Liver (tissue), 10 donors: ENCODE measurements at places on chromosomes 11 and 22. TPM values are rescaled to one million over a fixed set of nuclear protein-coding genes. Genes with fewer than 3 reads are reported as not detected.
A peak's percentile ranks its signal among the peaks of the same experiment; 100 is the strongest.

Gene SCUBE2
- 0.14 TPM for total RNA-seq

- no peak for DNase-seq
- H3K27me3 ChIP-seq, result no peaks in the 10 kb centered on the region
- H3K4me1 ChIP-seq, result no peaks in the 10 kb centered on the region
- no peaks in the 10 kb centered on the region for H3K36me3 ChIP-seq
- H3K27ac ChIP-seq, result no peak overlapping the region
Observed at GRCh38 chr22:39276440-39277141, 31.8 kb upstream of the PDGFB start.

- no peak overlapping the region for H3K27ac ChIP-seq
- no peaks in the 10 kb centered on the region for H3K27me3 ChIP-seq
- H3K36me3 ChIP-seq, result peaks cover under 1% of the 10 kb centered on the region
- no peak for DNase-seq
- H3K4me3 ChIP-seq, result no peak overlapping the region
Observed at GRCh38 chr11:68255526-68255925, 16.2 kb downstream of the C11orf24 start.

GRCh38 chr22:17862646-17863181 lies 88.4 kb upstream of the BID start:
- no peaks in the 10 kb centered on the region for H3K27me3 ChIP-seq
- peaks cover 17% of the 10 kb centered on the region for H3K36me3 ChIP-seq
- peaks cover 10% of the 10 kb centered on the region for H3K4me1 ChIP-seq
- no peak for DNase-seq

DNA sequence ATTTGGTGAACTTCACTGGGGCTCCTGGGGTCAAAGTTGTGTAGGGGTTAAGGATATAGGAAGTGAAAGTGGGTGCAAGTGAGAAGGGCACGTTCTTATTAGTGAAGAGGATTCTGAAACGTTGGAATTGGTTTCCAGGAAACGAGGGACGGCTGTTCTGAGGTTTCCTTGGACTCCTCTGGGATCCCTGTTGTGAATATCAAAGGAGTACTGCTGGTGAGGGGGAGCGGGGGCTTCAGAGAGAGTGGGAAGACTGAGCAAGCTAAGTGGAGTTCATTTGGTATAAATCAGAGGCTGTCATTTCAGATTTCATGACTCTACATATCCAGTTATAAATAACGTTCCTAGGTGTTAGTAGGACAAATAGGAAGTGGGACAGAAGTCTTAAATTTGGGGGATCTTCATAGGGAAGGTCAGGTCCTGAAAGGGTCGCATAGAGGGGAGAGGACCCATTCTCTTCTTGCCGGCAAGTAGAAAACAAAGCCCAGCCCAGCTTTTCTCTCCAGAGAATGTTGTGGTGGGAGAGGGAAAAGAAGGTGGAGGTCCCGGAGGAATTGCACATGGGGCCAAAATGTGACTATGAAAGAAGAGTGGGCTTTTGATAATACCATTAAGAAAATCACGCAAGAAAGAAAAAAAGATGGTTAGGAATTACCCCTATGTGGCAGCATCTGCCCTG lies 1.1 kb upstream of the NELL1 start:
- no peaks in the 10 kb centered on the region for H3K36me3 ChIP-seq
- peaks cover 13% of the 10 kb centered on the region for H3K4me1 ChIP-seq
- no peak for DNase-seq

DNA sequence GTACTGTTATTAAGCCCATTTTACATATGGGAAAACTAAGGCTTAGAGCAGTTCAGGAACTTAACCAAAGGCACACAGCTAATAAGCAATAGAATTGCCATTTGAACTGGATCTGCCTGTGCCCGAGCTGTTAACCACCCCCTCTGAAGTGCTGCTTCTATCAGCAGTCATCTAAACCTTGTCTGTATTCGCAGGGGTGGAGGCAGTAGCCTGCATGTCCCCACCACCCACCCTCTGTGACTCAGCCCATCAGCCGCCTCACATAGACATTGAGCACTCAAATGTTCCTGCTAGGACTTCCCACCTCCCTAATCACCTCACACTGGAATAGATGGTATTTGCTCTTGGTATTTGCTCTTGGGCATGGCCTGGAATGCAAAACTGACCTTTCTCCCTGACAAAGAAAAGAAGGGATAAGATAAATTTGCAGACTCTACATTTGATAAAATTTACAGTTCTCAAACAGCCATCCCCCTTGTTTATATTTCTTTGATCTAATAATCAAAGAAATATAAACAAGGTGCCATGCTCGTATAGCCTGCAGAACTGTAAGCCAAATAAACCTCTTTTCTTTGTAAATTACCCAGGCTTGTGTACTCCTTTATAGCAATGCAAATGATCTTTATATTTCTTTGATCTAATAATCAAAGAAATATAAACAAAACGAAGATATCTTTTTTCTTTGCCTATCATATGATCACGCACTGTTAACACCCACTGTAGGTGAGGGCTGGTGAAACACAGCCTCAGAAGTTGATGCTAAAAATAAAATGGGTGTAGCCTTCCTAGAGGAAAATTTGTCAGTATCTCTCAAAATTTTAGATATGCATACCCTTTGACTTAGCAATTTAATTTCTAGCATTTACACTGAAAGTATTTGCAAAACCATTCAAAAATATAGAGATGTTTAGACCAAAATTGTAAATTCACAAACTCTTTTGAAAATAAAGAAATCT lies 15.9 kb downstream of the DKK3 start:
- DNase-seq, result no peak
- H3K36me3 ChIP-seq, result no peaks in the 10 kb centered on the region
- peaks cover 18% of the 10 kb centered on the region for H3K4me1 ChIP-seq
- no peak overlapping the region for H3K4me3 ChIP-seq

GRCh38 chr11:20118209-20118608 lies 42.1 kb downstream of the DBX1 start:
- H3K4me3 ChIP-seq, result no peak overlapping the region
- no peak for DNase-seq
- H3K27me3 ChIP-seq, result no peaks in the 10 kb centered on the region
- H3K36me3 ChIP-seq, result peaks cover 2% of the 10 kb centered on the region
- no peaks in the 10 kb centered on the region for H3K4me1 ChIP-seq
- H3K27ac ChIP-seq, result no peak overlapping the region

GRCh38 chr11:6734616-6735015 lies 37.2 kb downstream of the OR2AG2 start:
- no peak overlapping the region for H3K4me3 ChIP-seq
- DNase-seq, result no peak
- no peaks in the 10 kb centered on the region for H3K36me3 ChIP-seq
- H3K27ac ChIP-seq, result no peak overlapping the region

- DNase-seq, result no peak
- H3K4me3 ChIP-seq, result peak overlapping the region; percentile 64
- H3K36me3 ChIP-seq, result no peaks in the 10 kb centered on the region
- no peak overlapping the region for H3K27ac ChIP-seq
- no peaks in the 10 kb centered on the region for H3K27me3 ChIP-seq
Observed at GRCh38 chr11:95232666-95233065, 1.7 kb upstream of the SESN3 start.

- H3K27me3 ChIP-seq, result no peaks in the 10 kb centered on the region
- no peak overlapping the region for H3K27ac ChIP-seq
- DNase-seq, result no peak
- H3K4me1 ChIP-seq, result peaks cover 2% of the 10 kb centered on the region
- no peaks in the 10 kb centered on the region for H3K36me3 ChIP-seq
Observed at GRCh38 chr11:43968719-43969118, 26.3 kb downstream of the C11orf96 start.

Gene MYO18B
- total RNA-seq, result 4.2 TPM

GRCh38 chr11:93532281-93532789 lies 10.9 kb downstream of the SMCO4 start:
- peaks cover 86% of the 10 kb centered on the region for H3K4me1 ChIP-seq
- H3K27me3 ChIP-seq, result no peaks in the 10 kb centered on the region
- peak overlapping the region; percentile 30 for H3K27ac ChIP-seq
- no peak for DNase-seq

GRCh38 chr11:130068986-130069658 lies 572 bp upstream of the APLP2 start:
- peak overlapping the region; percentile 87 for H3K27ac ChIP-seq
- peak overlapping the region; percentile 98 for H3K4me3 ChIP-seq
- DNase-seq, result no peak

GRCh38 chr11:56750190-56750589 lies 1.7 kb upstream of the OR9G4 start:
- H3K4me3 ChIP-seq, result no peak overlapping the region
- no peaks in the 10 kb centered on the region for H3K4me1 ChIP-seq
- no peak overlapping the region for H3K27ac ChIP-seq
- H3K36me3 ChIP-seq, result no peaks in the 10 kb centered on the region

- no peak overlapping the region for H3K27ac ChIP-seq
- no peaks in the 10 kb centered on the region for H3K36me3 ChIP-seq
- H3K4me1 ChIP-seq, result no peaks in the 10 kb centered on the region
- no peak overlapping the region for H3K4me3 ChIP-seq
- no peaks in the 10 kb centered on the region for H3K27me3 ChIP-seq
- no peak for DNase-seq
Observed at GRCh38 chr22:49426618-49427266, 400.9 kb downstream of the BRD1 start.

Gene CATSPER1
- not detected for total RNA-seq

- DNase-seq, result no peak
- no peak overlapping the region for H3K4me3 ChIP-seq
- H3K4me1 ChIP-seq, result peaks cover 19% of the 10 kb centered on the region
- no peaks in the 10 kb centered on the region for H3K27me3 ChIP-seq
Observed at GRCh38 chr11:10327254-10327653, 22.4 kb downstream of the ADM start.

- DNase-seq, result no peak
- H3K27me3 ChIP-seq, result no peaks in the 10 kb centered on the region
Observed at GRCh38 chr11:8253566-8253965, 10.1 kb downstream of the LMO1 start.

- no peak for DNase-seq
- no peak overlapping the region for H3K4me3 ChIP-seq
- H3K27me3 ChIP-seq, result no peaks in the 10 kb centered on the region
Observed at GRCh38 chr11:3920148-3920852, 64.8 kb downstream of the STIM1 start.

DNA sequence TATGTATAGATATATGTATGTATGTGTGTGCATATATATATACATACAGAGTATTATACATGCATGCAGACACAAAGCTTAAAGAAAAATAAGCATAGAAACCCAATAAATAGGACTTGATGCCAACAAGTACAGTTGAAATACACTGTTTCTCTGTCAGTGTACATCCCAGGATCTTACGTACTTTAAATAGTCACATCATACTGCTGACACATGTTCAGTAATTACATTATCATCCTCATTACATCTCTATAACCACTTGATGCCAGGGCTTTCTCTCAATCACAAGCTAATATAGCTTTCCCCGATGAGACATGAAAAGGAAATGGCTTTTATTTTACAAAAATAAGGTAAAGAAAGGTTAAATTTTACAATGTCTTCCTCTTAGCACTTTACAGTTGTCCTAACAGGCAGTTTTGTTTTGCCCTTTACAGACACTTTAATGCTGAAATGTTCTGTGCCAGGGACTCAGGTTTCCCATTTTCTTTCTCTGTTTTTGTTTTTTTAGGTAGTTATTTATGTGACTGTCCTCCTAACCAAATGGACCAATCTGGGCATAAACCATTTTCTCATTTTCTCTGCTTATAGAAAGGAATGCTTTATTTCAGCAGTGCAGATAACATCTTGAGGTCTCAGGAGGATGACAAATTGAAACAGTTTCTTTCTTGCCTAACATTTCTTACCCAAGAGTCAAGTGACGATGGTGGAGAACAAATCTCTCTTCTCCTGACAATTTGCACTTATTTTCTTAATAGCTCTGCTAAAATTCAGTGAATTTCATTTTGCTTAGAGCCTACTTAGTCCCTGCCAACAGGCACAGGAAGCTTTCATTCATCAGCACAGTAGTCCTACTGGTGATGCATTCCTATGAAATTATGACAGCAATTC lies 350.2 kb downstream of the TTC28 start:
- H3K27me3 ChIP-seq, result no peaks in the 10 kb centered on the region
- no peaks in the 10 kb centered on the region for H3K36me3 ChIP-seq
- H3K4me3 ChIP-seq, result no peak overlapping the region
- H3K27ac ChIP-seq, result no peak overlapping the region
- H3K4me1 ChIP-seq, result no peaks in the 10 kb centered on the region

DNA sequence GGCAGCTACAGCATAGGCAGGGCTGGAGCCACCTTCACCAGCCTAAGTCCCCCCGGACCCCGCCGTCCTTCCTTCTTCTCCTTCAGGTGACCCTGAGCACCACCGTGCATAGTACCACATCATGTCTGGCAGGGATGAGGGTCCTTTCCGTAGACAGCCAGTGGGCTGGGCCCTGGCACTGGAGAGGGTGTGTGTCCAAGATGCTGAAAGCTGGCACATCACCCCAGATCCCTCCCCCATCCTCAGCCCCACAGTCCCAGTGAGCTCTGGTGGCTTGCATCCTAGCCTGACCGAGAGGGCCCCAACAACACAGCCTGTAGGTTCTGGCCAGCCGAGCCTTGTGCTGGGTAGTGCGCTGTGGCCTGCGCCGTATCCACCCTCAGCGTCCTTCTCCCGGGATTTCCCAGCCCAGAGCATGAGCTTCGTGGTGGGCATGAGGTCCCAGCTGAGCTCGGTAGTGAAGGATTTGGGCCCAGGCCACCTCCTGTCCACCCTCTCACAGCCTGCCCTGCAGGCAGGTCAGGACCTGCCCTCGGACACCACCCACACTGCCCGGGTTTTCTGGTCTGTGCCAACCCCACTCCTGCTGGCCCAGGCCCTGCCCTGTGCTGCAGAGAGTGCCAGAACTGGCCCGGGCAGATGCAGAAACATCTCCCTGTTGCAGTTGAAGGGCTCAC lies 1124.3 kb downstream of the BRD1 start:
- no peak overlapping the region for H3K27ac ChIP-seq
- H3K4me3 ChIP-seq, result no peak overlapping the region
- H3K27me3 ChIP-seq, result no peaks in the 10 kb centered on the region

DNA sequence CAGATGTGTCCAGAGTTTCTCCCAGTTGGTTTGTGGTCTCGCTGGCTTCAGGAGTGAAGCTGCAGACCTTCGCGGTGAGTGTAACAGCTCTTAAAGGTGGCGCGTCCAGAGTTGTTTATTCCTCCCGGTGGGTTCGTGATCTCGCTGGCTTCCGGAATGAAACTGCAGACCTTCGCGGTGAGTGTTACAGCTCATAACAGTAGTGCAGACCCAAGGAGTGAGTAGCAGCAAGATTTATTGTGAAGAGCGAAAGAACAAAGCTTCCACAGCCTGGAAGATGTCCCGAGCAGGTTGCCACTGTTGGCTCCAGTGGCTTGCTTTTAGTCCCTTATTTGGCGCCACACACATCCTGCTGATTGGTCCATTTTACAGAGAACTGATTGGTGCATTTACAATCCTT lies 1.8 kb upstream of the PGA3 start:
- no peaks in the 10 kb centered on the region for H3K36me3 ChIP-seq
- no peak overlapping the region for H3K27ac ChIP-seq
- H3K4me3 ChIP-seq, result no peak overlapping the region
- H3K27me3 ChIP-seq, result no peaks in the 10 kb centered on the region
- no peaks in the 10 kb centered on the region for H3K4me1 ChIP-seq

Gene PRG2
- total RNA-seq, result not detected

GRCh38 chr11:34358258-34358727 lies 483 bp upstream of the ABTB2 start:
- no peaks in the 10 kb centered on the region for H3K27me3 ChIP-seq
- H3K4me3 ChIP-seq, result peak overlapping the region; percentile 42
- no peaks in the 10 kb centered on the region for H3K36me3 ChIP-seq
- no peak for DNase-seq
- H3K27ac ChIP-seq, result peak overlapping the region; percentile 88
- peaks cover 57% of the 10 kb centered on the region for H3K4me1 ChIP-seq
